ENCODE measurements at places on chromosomes 13 and 19.

DNA sequence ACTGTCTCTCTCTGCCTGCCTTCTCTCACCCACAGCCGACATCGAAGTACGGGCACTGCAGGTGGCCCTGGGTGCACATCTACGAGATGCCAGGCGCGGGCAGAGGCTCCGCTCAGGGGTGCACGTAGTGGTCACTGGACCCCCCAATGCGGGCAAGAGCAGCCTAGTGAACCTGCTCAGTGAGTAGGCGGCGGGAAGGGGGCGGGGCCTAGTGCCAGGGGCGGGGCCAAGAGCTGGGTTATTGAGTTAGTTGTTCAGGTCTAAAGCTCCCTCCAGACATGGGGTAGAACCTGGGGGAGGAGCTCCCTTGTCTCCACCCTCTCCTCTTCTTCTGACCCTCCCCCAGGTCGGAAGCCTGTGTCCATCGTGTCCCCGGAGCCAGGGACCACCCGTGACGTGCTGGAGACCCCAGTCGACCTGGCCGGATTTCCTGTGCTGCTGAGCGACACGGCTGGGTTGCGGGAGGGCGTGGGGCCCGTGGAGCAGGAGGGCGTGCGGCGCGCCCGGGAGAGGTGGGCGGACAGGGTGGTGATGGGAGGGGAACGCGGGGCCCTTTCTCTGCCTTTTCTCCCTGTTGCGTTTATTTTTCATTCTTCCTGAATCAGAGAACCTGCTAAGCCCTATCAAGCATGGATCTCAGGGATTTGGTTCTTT is 1.9 kb downstream of the GTPBP3 start:
- DNase-seq, result no peak

DNA sequence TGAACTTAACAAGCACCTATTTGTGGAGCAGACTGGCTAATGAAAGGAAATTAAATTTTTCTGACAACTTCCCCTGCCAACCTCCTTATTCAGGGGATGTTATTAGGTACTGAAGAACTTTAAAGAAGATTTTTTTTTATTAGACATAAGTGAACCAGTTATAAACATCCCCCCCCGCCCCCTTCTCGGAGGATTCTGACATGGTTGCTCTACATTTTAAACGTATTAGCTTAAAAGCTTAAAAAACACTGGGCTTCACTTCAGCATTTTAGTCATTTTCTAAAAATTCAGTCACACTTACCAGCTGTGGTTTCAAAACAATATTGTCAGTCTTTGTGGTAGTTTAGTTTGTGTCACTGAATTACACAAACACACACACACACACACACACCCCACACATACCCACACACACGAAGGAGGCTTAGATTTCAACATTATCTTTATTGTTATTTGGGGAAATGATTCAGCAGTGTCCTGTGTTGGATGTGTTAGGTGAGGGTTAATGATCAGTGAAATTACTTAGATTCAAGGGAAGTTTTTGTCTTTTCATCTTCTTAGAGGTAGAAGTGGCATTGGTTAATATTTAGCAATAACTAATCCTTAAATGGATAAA is 145.7 kb downstream of the PCCA start:
- DNase-seq, result peak; percentile 43

DNA sequence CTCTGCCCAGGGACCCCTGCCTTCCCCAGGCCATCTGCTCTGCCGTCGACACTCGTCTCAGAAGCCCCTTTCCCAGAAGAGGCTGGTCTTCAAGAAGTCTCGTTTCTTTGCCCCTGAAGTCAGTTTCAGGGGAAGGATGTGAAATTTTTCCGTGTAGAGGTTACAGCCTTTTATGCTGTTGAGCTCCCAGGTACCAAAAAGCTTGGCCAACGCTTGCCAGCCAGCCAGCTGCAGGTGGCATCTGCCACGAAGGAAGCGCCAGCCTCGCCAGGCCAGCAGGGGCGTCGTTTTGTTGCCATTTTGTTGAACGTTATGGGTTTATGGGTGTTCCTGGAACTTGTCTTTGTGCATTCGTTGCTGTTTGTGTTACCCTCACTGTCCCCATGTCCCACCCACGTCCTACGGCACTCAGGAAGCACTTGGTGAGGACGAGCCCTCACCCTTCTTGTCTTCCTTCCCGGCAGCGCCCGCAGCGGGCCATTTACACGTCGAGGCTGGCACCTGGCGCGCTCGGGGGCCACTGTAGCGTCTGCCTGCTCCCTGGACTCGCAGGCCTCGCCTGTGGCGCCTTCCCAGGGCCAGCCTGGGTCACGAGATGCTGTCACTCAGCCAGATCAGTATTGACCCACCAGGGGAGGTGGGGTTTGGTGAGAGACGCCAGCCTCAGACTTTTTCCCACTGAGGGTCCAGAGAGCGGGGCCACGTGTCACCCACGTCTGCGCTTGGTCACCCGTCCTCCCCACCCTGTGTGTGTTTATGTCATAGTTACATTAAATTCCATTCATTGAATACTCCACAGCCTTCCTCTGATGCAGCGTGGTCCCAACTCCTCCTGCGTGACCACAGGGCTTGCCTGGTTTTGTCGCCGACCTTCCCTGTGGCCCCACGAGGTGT is 37.1 kb downstream of the AP1M1 start:
- no peak for DNase-seq

GRCh38 chr13:36804588-36804987 is 14.4 kb upstream of the RFXAP start:
- DNase-seq, result no peak

DNA sequence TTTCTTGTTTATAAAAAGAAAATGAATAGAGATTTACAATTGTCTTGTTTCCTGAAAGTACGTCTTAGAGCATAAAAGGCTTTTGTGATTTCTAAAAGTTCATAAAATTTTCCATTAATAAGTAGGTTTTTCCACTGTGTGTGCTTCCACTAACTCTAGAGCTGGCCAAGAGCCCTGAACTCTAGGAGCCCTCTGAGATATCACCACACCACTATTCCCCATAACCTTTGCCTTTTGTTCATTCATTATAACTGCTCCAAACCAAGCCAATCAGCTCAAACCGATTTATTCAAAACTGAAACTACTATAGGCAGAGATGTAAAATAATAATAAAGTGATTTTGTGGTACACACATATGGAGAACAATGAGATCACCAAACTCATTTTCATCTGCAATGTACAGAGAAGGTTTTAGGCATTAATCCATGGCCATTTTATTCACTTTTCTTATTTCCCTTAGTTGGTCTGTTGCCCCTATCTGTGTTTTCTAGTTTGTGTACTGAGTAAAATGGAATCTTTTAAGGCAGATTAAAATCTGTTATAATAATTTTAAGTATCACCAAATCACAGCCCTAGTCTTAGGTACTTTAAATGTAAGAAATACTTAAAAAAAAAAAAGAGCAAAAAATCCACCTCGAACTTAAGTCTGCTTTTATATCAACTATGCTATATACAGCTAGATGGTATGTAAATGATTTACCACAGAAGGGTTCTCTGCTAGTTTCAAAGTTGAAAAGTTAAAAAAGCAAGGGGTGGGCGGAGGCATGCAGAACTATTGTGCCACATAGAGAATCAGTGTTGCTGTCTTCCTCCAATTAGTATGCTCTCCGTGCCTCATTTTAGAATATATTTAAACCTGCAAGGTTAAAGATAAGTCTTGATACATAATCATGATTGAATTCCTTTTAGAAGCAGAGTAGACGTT is 311.3 kb downstream of the KLF12 start:
- no peak for DNase-seq

DNA sequence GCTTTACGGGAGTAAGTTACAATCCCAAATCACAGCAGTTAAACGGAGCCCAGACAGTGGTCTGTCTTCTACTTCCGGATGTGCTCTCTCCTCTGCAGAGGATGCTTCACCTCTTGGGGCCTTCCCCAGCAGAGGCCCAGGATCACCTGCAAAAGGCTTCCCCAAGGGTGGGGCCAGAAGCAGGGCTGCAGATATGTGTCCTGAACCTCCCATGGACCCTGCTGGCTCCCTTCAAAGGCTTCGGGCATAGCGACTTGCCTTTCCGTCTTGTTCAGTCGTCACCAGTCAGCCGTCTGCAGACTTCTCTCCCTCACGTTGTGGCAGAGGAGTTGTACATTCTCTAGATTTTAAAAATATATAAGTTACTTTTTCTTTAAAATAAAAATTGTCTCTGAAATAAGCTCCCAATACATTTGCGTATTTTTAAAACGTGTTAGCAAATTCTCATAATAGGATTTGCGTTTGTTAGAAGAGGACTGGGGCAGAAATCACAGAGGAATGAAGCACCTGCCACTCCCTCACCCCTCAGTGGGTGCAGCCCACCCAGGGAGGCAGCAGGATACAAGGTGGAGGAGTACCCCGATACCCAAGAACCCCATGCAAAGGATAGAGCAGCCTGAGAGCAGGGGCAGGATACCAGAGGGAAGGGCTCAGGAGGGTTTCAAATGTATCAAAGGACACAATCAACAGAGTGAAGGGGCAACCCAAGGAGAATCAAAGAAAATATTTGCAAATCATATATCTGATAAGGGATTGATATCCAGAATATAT is 22.9 kb upstream of the MEDAG start:
- no peak for DNase-seq

GRCh38 chr19:14091813-14092462 is 1.4 kb upstream of the SAMD1 start:
- DNase-seq, result no peak

DNA sequence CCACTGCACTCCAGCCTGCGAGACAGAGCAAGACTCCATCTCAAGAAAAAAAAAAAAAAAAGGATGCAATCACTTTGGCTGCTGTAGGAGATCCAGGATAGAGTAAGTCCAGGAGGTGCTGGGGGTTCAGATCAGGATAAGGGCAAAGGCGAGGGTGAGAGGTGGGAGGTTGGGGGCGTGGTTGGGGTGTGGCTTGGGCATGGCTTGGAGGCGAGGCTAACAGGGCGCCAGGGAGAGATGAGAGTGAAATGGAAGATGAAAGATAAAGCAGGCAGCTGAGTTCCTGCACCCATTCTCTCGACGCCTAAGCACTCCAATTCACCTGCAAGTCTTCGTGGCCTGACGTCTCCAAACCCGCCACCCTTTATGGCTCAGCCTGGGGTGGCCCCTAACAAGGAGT is 25.0 kb upstream of the ZNRF4 start:
- DNase-seq, result no peak

DNA sequence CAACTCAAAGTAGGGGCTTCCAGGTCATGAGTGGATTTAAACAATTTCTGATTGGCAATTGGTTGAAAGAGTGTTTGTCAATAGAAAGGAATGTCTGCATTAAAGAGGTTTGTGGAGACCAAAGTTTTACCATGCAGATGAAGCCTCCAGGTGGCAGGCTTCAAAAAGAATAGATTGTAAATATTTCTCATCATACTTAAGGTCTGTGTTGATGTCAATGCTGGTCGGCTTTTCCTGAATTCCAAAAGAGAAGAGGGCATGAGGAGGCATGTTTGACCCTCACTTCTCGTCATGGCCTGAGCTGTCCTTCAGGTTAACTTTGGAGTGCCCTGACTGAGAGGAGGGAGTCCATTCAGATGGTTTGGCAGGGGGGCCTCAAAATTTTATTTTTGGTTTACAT is 125.4 kb upstream of the RFC3 start:
- no peak for DNase-seq
